ENCODE measurements at places on chromosomes 12 and 14. TPM values are rescaled to one million over a fixed set of nuclear protein-coding genes. Genes with fewer than 3 reads are reported as not detected.

The PYM1 gene
- total RNA-seq = 17.1 TPM

The KLRC2 gene
- total RNA-seq = not detected

The CISTR gene
- not detected for total RNA-seq

The CCDC196 gene
- not detected for total RNA-seq

The TAS2R10 gene
- 0.53 TPM for total RNA-seq

The POLR3B gene
- 9.7 TPM for total RNA-seq

The MYL2 gene
- total RNA-seq = not detected

The GNB3 gene
- 1.7 TPM for total RNA-seq
